ENCODE measurements at places on chromosomes 7 and 10.
A peak's percentile ranks its signal among the peaks of the same experiment; 100 is the strongest.

DNA sequence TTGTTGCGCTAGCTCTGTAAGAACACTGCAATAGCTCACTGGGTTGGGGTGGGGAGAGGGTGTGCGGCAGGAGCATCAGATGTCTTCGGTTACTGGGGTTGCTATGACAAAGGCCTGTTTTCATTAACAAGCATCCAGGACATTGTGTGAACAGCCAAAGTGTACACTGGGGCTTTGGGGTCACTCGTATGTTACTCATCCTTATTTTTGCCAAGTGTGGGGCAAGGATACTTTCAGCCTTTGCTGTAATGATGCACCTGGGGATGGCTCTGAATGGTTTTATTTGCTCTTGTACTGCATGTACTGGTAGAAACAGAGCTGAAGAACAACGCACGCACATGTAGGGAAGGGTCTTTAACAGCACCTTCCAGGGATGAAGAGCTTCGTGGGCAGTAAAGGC, 73.0 kb upstream of the AFAP1L2 start:
- DNase-seq, result no peak

DNA sequence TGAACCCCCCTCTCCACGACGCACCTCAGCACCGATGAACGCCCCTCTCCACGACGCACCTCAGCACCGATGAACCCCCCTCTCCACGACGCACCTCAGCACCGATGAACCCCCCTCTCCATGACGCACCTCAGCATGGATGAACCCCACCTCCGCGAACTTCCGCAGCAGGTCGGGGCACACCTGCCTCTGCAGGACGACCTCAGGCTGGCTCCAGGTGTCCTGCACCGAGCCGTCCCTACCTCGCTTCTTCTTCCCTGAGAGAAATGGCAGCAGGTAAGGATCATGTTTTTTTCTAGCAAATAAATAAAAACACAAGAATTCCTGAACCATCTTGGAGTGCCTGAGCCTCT, 24.1 kb downstream of the CFAP46 start:
- no peak for DNase-seq

- DNase-seq, result peak; percentile 69
These were observed 199.5 kb downstream of the SKAP2 start for GRCh38 chr7:26664735-26665416.

- DNase-seq, result no peak
These were observed 35.9 kb downstream of the TSPAN15 start for GRCh38 chr10:69486922-69487730.

DNA sequence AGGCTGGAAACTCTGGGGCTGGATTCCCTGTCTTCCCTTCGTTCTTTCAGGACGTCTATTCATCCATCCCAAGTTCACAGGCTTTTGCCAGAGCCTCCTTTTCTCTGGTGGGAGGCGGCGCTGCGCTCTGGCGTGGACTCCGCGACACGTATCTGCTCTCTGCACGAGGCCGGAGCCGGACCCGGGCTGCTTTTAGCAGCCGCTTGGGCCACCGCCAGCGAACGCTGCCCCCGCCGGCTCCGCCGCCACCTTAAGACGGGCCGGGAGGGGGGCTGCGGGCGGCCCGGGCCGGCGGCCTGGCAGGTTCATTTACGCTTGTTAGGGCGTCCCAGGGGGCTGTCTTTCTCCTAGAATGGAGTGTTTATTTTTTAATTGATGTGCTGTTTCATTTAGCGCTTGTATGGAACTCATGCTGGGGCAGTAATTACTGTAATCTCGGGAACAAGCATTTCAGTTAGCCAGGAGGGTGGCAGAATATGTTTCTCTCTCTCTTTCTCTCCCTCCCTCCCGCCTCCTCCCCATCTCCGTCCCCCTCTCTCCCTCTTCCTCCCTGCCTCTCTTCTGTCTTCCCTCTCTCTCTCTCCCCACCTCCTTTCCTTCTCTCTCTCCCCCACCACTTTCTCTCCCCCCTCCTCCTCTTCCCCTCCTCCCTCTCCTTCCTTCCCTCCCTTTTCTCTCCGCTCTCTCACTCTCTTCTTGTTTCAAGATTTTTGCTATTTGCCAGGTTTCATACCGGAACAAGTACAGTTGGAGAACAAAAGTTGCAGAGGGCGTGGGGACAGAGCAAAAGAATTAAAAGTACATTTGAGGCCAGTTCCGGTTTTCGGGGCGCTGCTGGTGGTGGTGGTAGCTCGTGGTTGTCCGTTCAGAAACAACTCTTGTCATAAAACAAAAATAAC, 1.3 kb upstream of the FZD8 start:
- DNase-seq, result no peak

DNA sequence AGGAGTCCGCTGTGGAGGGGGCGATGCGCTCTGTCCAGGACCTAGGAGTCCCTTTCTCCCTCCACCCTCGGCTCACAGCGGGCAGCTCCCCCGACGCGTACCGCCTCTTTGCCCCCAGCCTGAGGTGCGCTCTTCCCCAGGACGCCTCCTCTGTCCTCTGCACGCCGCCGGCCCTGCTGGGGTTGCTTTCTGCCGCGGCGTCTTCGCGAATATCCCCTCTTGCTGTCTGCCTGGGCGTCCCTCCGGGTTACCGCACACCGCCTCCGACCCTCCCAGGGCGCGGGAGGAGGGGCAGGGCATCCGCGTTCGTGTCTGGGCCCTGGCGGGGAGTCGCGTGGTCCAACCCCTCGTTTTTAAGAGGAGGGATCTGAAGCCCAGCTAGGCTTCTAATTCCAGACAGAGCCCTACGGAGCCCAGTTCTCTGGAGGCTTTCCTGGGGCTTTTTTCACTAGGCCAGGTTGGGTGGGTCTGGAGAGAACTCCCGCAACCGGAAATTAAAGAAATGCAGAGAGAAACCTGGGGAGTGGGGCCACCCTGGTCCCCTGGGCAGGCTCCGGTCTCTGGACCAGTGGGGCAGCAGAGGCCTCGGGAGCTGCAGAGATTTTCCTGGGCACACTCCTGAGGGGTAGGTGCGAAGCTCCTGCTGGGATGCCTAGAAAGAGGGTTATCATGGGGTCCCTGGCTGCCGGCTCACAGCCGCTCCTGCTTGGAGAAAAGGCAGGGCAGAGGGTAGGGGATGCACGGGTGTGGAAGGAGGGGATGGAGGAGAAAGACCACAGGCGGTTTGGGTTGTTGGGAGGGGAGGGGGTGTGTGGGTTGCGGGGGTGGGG, 166.9 kb downstream of the UBE2H start:
- no peak for DNase-seq

DNA sequence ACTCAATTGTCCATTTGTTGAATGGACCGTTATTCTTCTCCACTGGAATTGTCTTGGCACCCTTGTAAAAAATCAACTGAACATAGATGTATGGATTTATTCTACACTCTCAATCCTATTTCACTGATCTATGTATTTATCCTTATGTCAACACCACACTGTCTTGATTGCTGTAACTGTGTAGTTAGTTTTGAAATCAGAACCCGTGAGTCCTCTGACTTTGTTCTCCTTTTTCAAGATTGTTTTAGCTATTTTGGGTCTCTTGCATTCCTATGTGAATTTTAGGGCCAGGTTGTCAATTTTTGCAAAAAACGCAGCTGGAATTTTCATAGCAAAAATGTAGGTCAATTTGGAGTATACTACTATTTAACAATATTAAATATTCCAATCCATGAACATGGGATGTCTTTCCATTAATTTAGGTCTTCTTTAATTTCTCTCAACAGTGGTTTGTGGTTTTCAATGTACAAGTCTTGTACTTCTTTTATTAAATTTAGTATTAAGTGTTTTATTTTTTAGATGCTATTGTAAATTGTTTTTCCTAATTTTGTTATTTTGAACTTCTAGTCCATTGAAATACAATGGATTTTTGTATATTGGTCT, 10.0 kb downstream of the CAMK2B start:
- DNase-seq, result no peak

GRCh38 chr7:47503281-47503680, 78.6 kb downstream of the TNS3 start:
- no peak for DNase-seq

DNA sequence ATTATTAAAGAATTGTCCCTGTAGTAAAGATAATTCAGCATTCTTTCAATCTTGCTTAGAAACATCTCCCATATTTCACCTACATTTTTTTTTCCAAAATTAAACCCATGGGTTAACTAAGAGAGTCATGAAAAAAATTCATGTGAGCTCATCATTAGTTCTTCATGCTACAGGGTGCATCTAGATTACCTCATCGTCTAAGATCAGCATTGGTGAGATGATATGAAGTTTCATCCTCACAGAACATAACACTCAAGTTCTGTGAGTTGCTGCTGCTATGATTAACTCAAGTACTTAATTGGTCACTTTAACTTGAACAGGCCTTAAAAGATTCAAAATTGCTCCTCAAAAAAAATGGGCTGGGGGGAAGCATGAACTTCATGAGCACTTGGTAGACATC, 50.0 kb downstream of the RAB11FIP2 start:
- no peak for DNase-seq

- no peak for DNase-seq
These were observed 26.7 kb downstream of the TMEM273 start for GRCh38 chr10:49161411-49161997.

- no peak for DNase-seq
These were observed 11.9 kb upstream of the ODAD2 start for GRCh38 chr10:28010821-28011220.

DNA sequence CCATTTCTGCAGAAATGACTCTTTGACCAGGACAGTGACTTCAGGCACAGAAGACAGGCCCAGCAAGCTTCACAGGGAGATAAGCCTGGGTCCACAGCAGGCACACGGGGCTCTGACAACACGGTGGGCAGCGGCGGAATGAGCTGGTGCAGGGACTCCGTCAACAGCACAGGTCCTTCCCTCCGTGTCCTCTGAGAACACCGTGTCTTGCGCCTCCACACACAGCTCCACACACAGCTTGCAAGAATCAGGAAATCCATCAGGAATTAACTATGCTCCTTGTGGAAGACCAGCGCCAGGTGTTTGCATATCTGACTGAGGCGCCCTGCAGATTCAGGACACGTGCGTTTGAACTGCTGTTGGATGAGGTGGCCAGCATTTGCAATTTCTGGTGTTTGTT, 39.6 kb downstream of the TCERG1L start:
- no peak for DNase-seq

GRCh38 chr7:101166909-101167644, 1.7 kb upstream of the VGF start:
- peak; percentile 71 for DNase-seq

GRCh38 chr10:96072674-96073073, 29.3 kb downstream of the CCNJ start:
- DNase-seq, result no peak

- DNase-seq, result no peak
These were observed 71.1 kb downstream of the CXCL12 start for GRCh38 chr10:44313761-44314165.

GRCh38 chr10:36736311-36736710, 389.1 kb upstream of the ANKRD30A start:
- DNase-seq, result no peak

DNA sequence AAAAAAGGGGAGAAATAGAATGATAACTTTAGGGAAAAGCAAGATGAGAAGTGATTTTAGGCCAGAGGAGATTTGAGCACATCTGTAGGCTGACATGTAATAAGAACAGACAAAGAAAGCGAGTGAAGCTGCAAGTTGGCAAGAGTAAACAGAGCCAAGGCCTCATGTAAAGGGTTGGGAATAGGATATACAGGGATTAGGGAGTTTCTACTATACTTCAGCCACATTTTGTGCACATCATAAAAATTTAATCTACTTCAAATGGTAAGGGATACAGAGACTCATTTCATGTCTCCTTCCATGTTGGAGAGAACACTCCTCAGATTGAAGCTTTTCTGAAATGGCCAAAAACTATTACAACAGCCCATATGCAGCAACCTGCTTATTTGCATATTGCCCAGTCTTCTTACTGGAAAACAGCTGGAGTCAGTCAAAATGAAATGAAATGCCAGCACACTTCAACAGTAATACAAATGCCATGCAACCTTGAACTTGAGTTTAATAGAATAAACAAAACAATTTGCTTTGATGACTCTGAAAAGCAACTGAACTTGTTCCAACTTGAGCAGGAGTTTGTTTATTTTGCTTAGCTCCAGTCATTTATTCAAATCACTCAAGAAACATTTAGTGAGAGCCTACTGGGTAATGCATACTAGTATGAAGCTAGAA, 49.9 kb downstream of the NRCAM start:
- DNase-seq, result no peak

- no peak for DNase-seq
These were observed 34.8 kb upstream of the SFMBT2 start for GRCh38 chr10:7445474-7446185.

GRCh38 chr10:121838149-121838548, 89.7 kb downstream of the ATE1 start:
- no peak for DNase-seq

DNA sequence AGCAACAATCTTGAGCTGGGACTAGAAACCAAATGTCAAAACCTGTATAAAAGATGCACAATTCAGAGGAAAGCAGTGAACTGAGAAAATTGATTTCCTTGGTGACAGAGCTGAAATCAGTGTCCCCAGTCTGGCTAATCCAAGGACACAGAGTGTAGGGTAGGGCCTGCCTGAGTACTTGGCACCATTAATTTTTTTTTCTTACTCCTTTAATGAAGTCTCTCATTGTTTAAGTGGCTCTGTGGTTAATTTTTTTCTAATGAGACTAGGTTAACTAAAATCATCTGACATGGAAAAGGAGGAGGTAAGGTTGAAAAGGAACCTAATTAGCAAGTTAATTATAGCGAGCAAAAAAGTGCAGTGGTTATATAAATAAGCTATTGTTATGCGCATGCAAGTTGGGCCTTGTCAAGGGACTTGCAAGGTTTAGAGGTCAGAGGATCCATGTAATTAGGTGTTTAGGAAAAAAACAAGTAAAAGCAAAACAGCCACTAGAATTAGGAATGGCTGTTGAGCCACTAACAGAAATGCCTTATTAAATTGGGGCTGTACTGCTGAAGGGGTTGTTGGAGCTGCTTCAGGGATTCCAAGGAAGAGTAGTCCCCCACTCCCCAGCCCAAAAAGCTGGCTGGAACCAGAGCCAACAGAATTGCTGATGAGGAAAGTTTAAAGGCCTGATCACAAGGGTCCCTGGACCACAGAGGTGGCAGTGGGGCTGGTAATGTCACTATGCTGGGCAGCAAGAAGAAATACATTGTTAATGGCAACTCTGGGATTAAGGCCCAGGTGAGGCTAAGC, 58.9 kb upstream of the STRIP2 start:
- DNase-seq, result no peak

DNA sequence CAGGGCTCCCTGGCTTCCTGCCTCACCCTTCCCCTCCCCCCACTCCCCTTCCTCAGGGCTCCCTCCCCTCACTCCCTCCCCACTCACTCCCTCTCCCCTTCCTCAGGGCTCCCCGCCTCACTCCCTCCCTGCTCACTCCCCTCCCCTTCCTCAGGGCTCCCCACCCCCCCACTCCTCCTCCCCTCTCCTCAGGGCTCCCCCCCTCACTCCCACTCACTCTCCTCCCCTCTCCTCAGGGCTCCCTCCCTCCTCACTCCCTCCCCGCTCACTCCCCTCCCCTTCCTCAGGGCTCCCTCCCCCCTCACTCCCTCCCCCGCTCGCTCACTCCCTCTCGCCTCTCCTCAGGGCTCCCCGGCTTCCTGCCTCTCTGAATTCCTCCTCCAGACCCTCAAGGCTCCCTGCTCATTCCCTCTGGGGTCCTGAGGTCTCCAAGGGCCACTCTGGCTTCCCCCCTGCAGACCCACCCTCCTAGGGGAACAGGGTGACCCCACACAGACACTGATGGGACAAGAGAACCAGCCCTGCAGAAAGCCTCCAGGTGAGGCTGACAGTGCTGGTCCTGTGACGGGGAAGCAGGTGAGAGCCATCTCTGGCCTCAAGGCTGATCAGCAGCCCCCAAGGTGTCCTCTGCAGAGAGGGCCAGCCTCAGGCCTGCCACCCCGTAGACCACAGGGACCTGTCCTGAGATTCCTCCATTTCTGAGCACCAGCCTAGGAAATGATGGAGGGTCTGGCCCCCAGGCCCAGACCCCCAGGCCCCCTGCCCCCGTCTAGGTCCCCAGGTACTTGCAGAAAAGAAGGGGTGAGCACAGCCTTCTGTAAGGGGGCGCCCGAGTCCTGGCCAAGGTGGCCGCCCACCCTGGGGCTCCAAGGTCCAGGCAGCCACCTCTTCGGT, 47.2 kb downstream of the PWWP2B start:
- DNase-seq, result peak; percentile 8
